ENCODE measurements at places on chromosomes 13 and 19.

DNA sequence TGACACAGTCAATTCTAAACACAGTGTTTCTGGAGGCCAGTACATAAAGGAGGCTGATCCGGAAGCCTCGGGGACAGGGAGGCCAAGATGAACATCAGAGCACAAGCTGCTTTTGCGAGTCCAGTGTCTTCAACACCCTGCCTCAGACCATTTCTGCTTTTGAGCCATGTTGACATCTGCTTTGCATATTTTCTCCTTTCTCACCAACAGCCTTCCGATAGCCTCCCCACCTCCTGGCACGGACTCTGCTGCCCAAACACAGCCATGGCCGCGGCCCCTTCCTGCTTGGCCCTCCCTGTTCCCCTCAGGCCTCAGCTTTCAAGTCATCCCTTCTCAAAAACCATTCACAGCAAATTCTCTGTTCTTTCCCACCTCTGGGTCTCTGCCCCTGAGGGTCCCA lies 3.6 kb downstream of the LRRC25 start:
- DNase-seq, result no peak

DNA sequence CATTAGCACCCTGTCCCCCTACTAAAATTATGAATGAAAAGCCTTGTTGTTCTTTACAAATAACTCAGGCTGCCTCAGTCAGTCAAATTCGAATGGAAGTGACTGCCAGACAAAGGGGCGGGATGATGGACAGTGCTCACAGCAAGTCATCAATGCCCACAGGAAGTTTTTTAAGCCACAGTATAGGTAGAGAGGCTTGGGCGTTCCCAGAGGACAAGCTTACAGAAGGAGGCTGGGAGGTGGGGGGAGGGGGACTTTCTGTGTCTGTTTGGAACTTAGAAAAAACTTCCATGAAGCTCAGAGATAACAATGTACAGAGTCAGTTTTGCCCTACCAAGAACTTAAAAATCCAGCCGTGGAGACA lies 18.5 kb upstream of the SPRY2 start:
- DNase-seq, result no peak

- DNase-seq, result no peak
These were observed 2.7 kb downstream of the KLF5 start for GRCh38 chr13:73061473-73061872.

DNA sequence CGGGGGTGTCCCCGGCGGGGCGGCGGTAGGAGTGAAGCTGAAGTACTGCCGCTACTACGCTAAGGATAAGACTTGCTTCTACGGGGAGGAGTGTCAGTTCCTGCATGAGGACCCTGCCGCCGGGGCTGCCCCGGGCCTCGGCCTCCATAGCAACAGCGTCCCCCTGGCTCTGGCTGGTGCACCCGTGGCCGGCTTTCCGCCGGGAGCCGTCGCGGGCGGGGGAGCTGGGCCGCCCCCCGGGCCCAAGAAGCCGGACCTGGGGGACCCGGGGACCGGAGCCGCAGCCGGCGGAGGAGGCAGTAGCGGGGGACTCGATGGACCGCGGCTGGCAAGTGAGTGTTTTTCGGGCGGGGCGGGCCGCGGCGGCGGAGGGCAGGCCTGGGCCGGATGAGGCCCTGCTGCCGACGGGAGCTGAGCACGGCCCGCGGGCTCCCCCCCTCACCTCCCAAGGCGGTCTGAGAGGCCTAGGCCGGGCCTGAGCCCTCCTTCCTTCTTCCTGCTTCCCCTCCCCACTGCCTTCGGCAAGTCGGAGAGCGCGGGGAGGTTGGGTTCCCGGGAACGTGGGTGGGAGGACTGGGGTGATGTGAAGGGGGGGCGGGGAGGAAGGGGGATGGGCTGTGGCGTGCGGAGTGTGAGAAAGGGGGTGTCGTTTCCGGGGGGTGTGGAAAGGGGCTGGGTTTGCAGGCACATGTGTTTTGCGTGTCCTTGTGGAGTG lies 568 bp downstream of the PAN3 start:
- DNase-seq, result no peak
